GM19239 (cell line): ENCODE measurements at places on chromosomes 1 and 21.
A peak's percentile ranks its signal among the peaks of the same experiment; 100 is the strongest.

- DNase-seq = peak; percentile 52
Measured at GRCh38 chr1:109816175-109816811, 52.6 kb upstream of the EPS8L3 start.

DNA sequence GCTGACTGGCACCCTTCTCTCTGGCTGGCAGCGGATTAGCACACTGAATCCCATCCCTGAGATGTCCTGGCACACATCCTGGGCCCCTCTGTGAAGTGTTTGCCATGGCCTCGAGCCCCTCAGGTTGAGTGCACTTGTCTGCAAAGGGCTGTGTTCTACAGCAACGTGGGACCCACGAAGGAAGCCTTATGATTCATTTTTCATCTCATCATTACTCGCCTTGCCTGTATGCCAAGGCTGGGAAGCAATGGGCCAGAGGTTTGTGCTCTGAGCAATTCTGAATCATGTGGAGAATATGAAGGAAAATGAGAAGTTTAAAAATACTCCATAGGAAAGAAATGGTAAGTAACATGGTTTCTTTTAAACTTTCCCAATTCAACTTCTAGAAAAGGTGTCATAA, 124.8 kb upstream of the LMO4 start:
- no peak for DNase-seq

DNA sequence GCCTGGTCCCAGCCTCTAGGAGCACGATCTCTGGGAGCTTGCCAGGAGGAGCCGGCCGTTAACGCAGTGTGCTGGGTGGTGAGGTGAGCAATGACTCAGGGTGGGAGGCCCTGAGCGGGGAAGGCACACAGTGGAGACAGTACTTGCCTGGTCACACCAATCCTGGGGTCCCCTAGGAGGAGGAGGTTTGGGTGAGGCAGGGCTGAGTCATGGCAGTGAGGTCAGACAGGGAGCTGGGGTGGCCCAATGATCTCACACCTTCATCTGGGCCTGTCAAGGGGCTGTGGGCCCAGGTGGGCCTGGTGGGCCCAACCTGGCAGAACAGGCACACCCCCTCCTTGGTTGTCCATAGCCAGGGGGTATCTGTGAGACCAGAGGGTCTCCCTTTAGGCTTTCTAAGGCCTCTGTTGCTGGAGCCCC, 8.6 kb upstream of the EDN2 start:
- DNase-seq = no peak

DNA sequence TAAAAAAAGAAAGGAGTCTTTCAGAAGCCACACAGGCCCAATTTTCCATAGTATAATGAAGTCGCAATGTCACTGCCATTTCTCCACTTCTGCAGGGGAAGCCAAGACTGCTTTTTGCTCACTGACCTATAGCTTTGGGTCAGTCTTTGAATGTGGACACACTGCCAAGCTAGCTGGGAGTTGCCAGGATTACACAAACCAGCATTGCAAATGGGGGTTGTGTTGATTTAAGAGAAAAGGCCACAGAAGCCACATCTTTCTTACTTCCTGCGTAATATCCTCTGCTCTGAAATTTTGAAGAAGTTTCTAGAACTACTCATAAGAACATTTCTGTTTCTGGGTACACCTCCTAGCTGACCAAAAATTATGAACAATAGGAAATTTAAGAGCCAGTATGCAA, 45.8 kb upstream of the SAMSN1 start:
- no peak for DNase-seq

DNA sequence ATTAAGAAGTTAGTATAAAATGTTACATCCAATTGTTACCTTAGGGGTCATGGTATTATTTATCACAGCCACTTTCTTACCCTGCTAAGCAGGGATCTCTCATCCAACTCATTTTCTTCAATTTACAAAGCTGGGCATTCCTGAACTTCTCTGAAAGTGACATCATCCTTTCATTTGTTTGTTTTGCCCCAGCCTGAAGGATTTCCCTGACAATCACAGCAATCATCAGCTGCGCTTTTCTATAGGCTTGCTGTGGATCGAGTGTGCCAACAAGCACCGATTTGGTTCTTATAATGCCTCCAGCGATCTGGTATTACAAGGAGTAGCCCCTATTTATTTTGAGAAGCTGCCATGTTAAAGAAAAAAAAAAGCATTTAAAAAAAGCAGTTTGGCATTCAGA, 240.2 kb downstream of the USH2A start:
- DNase-seq = no peak

DNA sequence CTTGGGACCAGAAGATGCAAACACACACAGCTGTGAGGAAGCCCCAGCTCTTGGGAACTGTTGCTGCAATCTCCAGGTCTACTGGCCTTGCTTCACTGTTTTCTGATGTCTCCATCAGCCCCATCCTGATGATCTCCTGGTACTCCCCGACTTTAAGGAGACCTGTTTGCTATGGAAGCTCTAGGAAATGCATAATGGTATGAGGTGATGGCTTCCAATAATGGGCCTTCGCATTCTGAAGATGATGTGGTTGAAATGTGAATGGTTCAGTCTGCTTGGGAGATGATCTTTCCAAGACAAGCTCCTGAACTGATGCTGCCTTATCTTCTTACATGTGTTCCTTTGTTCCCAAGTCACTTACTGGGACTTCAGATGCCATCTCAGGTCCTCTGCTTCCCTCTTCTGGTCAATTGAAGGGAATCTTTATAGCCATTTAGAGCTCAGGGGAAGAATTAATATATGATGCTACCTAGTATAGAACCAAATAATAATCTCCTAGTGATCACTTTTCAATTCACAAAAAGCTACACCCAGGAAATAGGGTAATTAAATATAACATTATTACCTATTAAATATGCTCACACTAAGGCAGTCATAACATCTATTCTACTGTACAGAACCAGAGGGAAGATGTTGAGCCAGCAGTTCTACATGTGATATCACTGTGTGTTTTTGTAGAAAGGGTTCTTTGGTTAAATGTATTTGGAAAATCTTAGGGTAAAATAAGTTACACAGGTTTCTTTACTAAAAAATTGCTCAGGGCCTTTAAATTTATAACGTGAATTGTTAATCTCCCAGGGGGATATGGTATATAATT, 73.9 kb upstream of the VTCN1 start:
- no peak for DNase-seq

DNA sequence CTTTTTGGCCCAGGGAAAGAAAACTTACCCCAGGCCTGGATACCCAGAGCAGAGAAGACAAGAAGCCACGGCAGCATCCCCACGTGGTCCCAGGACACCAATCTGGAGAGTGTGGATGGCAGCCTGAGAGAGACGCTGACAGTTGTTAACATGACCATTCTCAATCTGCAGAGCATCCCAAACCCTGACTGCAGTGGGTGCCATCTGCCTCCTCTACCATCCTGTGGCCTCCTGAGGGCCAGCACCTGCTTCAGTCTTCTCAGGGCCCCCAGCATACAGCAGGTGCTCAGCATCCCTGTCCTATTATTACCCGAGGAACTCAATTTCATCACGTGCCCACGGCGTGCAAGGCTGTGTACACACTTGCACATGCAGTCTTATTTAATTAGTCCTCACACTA, 785 bp downstream of the PGLYRP4 start:
- DNase-seq = no peak

DNA sequence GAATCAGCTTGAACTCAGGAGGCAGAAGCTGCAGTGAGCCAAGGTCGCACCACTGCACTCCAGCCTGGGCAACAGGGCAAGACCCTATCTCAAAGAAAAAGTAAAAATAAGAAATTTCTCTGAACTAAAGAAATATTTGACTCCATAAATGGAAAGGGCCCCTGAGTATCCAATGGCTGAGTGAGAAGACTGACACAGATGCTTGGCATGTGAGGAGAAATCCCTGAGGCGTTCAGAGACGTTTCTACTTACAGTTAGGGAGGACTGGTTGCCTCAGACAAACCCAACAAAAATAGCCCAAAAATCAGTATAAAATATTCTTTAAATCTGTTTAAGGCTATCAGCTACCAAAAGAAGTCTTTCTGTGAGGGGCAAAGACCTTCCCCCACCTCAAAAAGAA, 3.0 kb upstream of the SUMO3 start:
- no peak for DNase-seq

DNA sequence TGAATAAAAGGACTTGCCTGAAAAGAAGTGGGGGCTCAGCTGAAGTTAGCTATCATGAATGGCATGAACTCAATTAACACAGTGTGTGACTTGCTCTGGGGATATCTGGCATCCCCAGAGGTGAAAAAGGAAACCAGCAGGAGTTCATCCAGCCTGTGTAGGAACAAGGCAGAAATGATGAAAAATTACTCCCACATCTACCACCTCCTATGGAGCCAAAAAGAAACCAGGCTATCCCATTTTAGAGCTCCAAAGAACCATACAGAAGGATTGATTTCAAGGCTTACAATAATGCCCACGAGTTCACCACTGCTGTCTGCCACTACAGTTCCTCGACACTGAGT, 25.3 kb downstream of the TP53BP2 start:
- no peak for DNase-seq

DNA sequence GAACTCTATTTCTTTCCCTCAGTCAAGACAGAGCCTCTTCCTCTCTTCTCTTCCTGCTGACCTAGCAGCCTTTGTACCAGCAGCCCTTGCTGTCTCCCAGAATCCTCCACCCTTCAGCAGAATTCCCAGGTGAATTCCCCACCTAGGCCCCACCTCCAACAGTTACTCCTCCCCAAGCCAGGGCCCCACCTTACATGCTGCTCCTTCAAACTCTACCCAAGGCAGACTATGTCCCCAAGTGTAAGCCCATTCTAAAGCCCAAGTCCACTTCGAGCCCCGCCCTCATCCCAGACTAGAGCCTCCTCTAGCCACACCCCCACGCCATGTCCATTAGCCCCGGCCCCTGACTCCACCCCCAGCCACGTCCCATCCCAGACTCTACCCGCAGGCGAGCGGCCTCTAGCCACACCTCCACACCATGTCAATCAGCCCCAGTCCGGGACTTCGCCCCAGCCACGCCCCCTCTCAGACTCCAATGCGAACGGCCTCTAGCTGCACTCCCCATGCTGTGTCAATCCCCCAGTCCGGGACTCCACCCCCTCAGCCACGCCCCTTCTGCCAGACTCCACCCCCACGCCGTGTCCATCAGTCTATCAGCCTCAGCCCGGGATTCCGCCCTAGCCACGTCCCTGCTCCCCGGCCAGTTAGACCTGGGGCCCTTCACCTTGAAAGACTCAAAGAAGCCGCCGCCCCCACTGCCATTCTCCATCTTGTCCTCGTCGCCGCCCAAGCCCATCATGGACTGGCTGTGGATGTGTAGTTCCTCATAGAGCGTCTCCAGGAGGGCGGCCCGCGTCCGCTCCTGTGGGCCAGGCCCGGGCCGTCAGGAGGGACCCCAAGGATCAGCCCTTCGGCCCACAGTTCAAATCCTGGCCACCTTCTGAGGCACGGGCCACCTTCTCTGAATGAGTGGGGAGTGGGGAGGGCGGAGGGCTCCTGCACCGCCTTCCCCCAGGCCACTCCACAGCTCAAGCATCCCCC, 61.3 kb downstream of the RAP1GAP start:
- DNase-seq = peak; percentile 88

DNA sequence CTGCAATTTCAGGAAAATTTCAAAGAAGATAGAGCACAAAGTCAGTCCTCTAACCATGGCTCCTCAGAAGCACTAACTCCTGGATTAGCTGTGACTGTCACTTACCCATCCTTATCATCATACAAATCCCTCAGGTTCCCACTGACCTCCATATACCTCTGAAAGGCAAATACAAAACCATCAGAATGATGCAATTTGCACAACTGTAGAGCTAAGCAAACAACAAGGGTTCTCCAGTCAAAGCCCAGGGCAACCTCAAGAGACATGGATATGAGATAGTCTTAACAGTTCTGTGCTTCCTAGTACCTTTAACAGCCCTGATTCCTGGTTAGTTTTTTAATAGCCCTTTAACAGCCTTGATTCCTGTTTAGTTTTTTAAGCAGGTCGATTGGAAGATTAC, 2.1 kb downstream of the SF3A3 start:
- DNase-seq = no peak

DNA sequence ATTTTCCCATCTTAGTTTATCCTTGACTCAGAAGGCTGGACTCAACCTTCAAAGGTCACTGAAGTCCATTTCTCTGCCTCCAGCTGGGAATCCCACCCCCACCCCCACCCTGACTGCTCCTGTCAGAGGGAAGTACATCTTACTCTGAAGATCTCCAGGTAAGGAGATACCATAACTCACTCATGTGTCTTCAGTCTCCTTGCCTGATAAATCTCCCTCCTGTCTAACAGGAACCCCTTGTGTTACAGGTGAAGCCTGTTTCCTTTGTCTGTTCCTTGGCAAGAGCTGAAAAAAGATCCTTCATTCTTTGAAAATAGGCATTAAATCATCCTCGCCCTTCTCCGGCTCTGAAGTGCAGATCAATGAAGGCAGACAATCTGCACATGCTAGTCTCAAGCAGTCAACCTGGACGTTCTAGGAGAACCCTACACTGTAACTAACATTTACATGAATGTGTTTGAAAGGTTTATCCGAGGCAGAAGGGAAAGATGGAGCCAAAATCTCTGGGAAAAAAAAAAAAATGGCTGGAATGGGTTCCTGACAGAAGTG, 250.6 kb downstream of the TM2D1 start:
- no peak for DNase-seq

GRCh38 chr1:58551186-58552140, 4.9 kb upstream of the OMA1 start:
- DNase-seq = no peak

- DNase-seq = no peak
Measured at GRCh38 chr1:110172001-110172400, 21.7 kb downstream of the SLC6A17 start.

DNA sequence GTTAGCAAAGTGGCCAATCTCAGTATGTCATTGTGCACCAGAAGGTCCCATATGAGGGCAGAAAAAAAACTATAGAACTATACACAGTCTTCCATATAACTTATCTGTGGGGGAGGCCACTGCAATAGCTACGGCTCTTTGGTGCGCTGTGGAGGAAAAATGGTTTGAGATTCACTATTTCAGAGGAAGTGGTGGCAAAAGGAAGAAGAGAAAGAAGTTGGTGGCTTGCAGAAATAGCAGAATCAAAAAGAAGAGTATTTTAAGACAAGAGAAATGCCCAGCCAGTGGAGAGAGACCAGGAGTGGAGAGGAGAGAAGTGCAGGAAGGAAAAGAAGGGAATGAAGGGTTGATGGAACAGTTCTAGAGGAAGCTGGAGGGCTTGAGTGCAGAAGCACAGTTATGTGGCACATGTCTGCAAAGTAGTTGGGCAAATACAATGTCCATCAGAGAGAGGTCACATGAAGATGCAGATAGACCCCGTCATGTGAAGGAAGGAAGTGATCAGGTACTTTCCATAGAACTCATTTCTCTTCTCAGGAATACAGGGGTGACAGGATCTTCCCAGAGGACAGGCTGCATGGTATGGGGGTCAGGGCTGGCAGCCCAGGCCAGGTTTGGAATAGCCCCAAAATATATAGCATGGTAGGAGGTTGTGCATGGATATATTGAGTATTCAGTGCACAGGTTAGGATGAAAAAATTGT, 64.6 kb downstream of the RUNX1 start:
- DNase-seq = no peak

DNA sequence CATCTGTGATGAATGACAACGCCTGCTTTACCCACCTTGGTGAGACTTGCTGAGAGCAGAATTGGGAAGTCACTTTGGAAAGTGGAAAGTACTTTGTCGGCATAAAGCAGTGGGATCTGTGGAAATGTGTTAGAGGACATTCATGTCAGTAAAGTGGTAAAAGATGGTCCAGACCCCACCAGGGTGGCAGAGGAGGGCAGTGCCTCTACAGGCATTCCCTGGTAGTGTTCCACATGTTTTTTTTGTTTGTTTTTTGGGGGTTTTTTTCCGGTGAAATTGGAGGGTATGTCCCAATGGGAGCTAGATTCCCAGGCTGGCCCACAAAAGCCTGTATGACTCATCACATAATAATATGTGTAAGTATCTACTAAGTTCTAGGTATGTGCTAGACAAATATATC, 80.6 kb downstream of the ELAVL4 start:
- DNase-seq = no peak
